Activated CD8-positive, alpha-beta memory T cell treated with anti-CD3 and anti-CD28 coated beads, Interleukin-2, amount 10 ng/mL, durations not matched to agents 7 days and 5 days (primary cell): ENCODE measurements at places on chromosomes 6 and 20. TPM values are rescaled to one million over a fixed set of nuclear protein-coding genes. Genes with fewer than 3 reads are reported as not detected.

KCNQ5 gene
- total RNA-seq = 7.2 TPM

DLL1 gene
- total RNA-seq = 0.37 TPM

PLA2G7 gene
- not detected for total RNA-seq

DNA sequence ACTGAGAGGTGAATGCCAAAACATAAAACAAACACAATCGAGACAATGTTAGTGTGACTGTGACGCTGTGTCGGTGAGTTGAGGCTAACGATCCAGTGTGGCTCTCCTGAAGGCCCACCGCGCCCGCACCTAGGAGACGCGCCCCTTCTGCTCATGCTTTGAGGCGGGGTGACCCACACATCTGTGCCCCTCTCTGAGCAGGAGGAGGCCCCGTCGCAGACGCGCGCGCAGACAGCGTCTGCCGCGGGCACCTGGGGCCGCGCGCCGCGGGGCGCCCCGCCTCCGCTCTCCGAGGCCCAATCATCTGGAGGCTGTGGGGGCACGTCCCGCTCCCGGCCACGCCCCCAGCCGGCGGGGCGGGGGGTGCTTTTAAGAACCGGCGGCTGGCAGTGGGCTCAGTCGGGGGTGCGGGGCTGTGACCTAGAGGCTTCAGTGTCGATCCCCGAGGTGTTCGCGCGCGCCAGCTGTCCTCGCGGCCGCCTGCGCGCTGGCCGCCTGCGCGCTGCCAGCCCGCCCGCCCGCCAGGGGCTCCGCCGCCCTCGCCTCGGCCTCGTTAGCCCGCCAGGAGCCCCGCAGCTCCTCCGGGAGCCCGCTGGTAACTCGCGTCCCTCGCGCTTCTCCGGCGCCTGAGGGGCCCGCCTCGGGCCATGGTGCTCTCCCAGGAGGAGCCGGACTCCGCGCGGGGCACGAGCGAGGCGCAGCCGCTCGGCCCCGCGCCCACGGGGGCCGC lies at the start of gene SLC16A10:
SLC16A10 (plus strand) TSS at position 398 of the 730 bp plus-strand sequence; CDS start at position 648, 250 bp downstream.
- peak; percentile 77 for DNase-seq
